Natural killer cell (primary cell): ENCODE measurements at places on chromosomes 13 and 19. TPM values are rescaled to one million over a fixed set of nuclear protein-coding genes. Genes with fewer than 3 reads are reported as not detected.

DNA sequence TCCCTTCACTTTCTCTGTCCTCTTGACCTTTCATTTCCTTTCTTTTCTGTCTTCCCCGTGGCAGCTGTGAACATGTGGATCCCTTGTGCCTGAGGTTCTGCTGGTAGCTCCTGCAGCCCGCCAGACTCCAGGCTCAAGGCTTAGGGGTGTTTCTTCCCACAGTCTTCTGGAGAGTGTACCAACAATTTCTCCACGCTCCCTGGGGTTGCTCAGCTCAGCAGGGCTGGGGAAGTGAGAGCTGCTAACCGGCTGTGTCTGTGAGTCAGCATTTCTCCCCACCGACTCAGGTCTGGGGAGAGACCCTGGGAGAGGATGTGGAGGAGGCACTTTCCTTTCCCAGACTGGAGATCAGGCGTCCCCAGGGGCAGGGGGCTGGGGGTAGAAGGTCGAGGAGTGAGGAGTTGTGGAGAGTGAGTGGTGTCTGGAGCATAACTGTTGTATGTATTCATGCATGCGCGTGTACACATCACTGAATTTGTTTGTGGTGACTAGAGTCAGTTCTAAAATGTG lies 193.6 kb downstream of the KCNRG start:
- DNase-seq, result no peak
- no peaks in the 10 kb centered on the region for H3K4me1 ChIP-seq
- no peak overlapping the region for H3K4me3 ChIP-seq
- H3K27ac ChIP-seq, result no peak overlapping the region
- H3K27me3 ChIP-seq, result no peaks in the 10 kb centered on the region

The DDX39A gene
- total RNA-seq, result 569 TPM

DNA sequence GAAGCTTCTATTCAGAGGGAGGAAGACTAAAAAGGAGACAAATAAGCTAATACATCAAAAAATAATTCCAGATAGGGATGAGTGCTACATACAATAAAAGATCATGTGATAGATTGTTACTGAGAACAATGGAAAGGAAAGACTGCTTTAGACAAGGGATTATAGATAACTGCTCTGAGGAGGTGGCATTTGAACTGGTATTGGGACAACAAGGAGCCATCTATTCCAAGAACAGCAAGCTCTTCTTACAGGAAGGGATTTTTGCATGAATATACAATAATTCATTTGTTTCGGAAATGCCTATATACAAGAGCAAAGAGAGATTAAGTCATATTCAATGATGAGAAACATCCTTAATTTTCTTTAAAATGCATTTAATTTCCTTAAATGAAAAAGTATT lies 540.5 kb upstream of the KLF12 start:
- no peaks in the 10 kb centered on the region for H3K4me1 ChIP-seq
- H3K27ac ChIP-seq, result no peak overlapping the region
- no peaks in the 10 kb centered on the region for H3K36me3 ChIP-seq

The FFAR2 gene
- 1.6 TPM for total RNA-seq

DNA sequence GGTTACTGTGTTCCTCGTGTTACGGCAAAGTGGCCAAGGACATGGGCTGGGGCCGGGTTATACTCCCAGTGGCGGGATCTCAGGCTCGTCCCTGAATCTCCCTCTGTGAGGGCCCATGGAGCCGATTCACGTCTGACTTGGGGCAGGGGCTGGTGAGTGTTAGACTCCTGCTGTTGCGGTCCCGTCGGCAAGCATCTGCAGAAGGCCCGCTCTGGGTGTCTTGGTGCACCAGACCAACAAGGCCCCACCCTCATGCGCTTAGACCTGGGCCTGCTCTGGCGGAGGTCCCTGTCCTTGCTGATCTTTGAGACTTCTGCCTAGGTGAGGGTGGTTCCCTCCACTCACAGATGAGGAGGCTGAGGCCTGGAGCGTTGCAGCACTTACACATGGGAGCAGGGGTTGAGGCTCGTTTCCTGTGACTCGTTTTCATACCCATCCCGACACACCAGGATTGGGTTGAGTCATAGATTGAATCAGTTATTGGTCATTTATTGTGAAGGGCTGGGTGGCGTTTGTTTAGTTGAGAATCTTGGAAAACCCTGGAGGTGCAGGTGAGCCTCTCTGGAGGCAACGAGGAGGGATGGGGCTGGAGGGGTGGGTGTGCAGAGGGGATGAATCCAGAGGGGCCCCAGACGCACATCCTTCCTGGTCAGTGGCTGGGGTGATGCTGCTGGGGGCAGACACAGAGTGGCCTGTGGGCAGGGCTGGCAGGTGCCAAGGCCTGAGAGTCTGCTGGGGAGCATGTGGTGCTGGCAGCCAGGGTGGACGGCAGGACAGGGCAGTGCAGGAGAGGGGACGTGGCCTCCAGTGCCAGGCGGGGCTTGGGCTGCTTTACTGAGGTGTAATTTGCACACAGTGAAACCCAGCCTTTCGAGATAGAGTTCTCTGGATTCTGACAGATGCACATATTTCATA lies 4.6 kb downstream of the EPN1 start:
- H3K36me3 ChIP-seq, result peaks cover 40% of the 10 kb centered on the region
- H3K4me3 ChIP-seq, result no peak overlapping the region
- H3K4me1 ChIP-seq, result peaks cover 54% of the 10 kb centered on the region

The TMPRSS9 gene
- total RNA-seq, result not detected

The LYL1 gene
- 2.0 TPM for total RNA-seq

GRCh38 chr19:50300814-50301606 lies 28.2 kb downstream of the KCNC3 start:
- H3K4me1 ChIP-seq, result no peaks in the 10 kb centered on the region
- H3K36me3 ChIP-seq, result no peaks in the 10 kb centered on the region

DNA sequence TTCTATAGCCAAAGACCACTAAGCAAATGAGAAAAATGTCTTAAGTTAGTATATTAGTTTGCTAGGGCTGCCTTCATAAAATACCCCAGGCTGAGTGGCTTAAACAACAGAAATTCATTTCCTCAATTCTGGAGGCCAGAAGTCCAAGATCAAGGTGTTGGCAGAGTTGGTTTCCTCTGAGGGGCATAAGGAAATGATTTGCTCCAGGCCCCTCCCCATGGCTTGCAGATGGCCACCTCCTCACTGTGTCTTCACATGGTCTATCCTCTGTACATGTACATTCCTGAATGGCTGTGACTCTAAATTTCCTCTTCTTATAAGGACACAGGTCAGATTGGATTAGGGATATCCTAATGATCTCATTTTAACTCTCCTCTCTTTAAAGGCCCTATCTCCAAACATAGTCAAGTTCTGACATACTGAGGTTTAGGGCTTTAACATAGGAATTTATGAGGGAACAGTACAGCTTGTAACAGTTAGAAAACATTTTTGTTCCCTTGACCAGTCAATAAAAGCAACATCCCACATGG lies 307.4 kb downstream of the DIAPH3 start:
- H3K36me3 ChIP-seq, result no peaks in the 10 kb centered on the region
- no peak overlapping the region for H3K27ac ChIP-seq
- no peaks in the 10 kb centered on the region for H3K4me1 ChIP-seq
- DNase-seq, result no peak
- no peaks in the 10 kb centered on the region for H3K27me3 ChIP-seq

DNA sequence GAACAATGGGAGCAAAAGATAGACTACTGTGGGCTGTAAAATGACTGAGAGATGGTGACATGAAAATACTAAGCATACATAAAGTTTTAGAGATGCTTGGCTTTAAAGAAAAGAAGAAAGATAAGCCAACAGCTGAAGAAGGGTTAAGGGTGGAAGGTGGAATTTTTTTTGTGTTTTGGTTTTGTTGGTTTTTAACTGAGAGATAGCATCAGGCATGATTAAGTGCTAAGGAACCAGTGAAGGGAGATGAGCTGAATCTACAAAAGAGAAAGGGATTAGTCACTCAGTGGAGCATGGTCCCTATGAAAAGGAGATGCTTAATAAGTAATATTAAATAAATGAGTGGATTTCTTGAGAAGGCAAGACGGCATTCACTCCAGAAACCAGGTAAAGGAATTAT lies 12.5 kb upstream of the TBC1D4 start:
- H3K27ac ChIP-seq, result no peak overlapping the region
- no peaks in the 10 kb centered on the region for H3K36me3 ChIP-seq
- H3K4me1 ChIP-seq, result peaks cover 6% of the 10 kb centered on the region
- DNase-seq, result no peak
- no peak overlapping the region for H3K4me3 ChIP-seq
